Activated T-helper 2 cell treated with anti-CD3 and anti-CD28 coated beads, Interferon-gamma antibody, Interleukin-2, Interleukin-4, amounts not matched to agents 10 μg/mL and 5 μg/mL and 100 μg/mL, durations not matched to agents 14 hours and 24 hours and 36 hours (primary cell): ENCODE measurements at places on chromosomes 4 and X.

DNA sequence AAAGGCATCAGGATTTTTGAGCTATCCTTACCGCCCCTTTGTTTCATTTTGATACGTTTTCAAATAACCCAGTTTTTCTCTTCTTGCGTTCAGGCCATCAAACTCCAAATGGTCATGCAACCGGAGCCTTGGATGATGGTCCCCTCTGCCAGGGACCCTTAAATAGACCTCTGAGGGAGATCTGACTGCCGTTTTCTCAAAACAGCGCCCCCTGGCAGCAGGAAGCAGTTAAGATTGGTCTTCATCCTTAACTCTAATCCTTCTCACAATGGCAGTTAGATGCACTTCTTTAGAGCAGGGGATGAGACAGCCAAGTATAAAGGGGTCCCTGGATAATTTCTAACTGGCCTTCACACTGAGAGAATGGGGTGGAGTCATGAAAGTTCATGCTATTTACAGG is 525.0 kb upstream of the SPANXN1 start:
- no peaks in the 10 kb centered on the region for H3K27me3 ChIP-seq
- H3K4me1 ChIP-seq, result no peaks in the 10 kb centered on the region
- no peak for DNase-seq
- no peaks in the 10 kb centered on the region for H3K36me3 ChIP-seq
- no peak overlapping the region for H3K27ac ChIP-seq

DNA sequence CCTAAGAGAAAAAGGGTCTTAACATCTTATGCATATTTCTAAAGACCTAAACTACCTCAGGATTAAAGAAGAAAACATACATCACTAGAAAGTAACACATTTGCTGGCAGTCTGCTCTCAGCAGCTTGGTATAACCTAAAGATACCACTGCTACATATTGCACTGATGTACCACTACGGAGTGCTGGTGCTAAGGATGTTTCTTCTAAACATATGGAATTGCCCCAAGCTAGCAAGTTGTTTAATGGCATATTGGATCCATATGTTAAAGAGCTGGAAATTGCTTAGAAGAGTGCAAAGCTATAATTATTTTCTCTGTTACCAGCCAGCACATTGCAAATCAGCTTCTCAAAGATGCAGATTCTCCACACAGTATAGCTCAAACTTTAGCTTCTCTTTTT is 436.5 kb upstream of the GALNTL6 start:
- H3K4me3 ChIP-seq, result no peak overlapping the region
- no peaks in the 10 kb centered on the region for H3K4me1 ChIP-seq
- no peaks in the 10 kb centered on the region for H3K27me3 ChIP-seq

DNA sequence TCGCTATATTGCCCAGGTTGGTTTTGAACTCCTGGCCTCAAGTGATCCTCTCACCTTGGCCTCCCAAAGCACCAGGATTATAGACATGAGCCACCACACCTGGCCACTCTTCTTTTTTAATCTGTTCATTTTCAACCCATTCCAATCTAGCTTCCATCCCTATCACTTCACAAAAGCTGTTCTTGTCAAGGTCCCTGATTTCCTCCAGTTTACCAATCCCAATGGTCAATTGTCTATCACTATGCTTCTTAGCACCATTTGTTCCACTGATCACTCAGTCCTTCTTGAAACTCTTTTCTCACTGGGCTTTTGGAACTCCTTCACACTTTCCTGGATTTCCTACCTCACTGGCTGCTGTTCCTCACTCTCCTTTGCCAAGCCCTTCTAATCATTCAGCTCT is 38.6 kb downstream of the PRPS1 start:
- peaks cover 8% of the 10 kb centered on the region for H3K36me3 ChIP-seq
- DNase-seq, result no peak
- no peak overlapping the region for H3K4me3 ChIP-seq
- H3K27ac ChIP-seq, result no peak overlapping the region
- H3K27me3 ChIP-seq, result no peaks in the 10 kb centered on the region

DNA sequence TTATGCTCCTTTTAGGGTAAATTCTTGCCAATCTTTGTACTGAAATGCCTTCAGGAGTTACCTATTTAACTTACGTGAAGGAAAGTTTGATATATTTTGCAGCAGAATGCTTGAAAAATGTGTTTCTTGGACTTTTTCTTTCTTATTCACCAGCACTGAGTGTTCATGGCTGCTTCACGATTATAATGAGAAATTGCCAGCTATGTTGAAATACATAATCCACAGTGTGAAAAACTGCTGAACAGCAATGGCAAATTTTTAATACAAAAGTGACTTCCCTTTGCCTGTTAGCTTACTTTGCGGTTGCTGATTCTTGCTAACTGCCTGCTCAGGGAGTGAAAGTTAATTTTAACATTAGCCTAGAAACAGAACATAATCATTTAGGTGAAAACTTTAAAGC is 153.8 kb upstream of the SLC4A4 start:
- H3K4me1 ChIP-seq, result peaks cover 22% of the 10 kb centered on the region
- H3K36me3 ChIP-seq, result no peaks in the 10 kb centered on the region
- no peak overlapping the region for H3K4me3 ChIP-seq
- peaks cover 49% of the 10 kb centered on the region for H3K27me3 ChIP-seq
- DNase-seq, result no peak
